ENCODE measurements at places on chromosomes 2 and 18.

DNA sequence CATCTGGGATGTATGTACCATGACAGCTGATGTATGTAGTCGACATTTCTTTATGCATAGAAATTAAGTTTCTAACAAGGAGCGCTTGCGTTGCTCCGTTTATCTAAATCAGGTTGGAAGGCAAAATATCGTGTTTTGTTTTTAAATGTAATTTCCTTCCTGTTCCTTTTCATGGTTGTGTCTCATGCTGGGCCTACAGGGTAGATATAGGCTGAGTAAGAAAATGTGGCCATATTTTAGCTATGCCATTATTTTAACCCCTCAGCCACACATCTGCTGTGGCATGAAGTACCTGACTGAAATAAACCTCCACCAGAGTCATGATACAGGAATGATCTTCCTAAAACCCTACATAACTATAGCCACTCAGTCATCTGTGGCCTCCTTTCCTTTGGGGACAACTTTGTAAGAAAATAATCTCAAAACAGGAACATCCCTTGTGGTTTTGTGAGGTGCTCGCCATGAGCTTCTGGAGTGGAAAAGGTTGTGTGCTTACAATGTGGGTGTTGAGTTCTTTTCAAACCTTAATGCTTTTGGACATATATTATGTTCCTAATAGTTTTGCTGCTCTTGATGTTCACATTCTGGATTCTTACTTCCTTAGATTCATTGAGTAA lies 214.3 kb downstream of the FAM210A start:
- no peak for DNase-seq

DNA sequence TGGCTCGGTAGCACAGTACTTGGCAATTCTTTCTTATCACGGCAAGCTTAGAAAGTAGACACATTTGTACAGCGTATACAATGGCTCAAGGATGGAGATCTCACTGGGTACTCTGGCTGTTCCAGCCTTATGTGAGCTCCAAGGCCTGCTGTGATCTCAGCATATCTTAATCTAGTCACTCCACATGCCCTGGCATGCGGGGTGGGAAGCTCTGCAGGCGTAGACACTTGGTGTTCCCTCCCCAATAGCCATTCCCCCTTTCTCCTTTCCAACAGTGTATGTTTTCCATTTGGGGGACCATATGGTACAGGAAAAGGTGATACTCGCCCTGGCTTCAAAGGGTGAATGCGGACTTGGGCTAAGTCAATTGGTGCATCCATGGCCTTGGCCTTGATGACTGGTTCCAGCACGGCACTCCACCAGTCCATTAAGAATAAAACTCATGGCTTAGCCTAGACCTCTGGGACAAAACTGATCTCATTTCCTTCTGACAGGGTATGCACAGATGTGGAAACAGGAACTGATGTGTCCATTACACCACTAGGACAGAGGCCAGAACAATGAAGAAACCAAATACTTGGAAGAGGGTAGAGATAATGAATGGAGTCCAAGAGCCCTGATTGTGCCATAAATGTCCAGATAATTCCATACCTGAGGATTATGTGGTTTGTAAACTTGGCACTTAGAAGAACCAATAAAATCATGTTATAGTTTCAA lies 28.4 kb downstream of the TGIF1 start:
- no peak for DNase-seq

DNA sequence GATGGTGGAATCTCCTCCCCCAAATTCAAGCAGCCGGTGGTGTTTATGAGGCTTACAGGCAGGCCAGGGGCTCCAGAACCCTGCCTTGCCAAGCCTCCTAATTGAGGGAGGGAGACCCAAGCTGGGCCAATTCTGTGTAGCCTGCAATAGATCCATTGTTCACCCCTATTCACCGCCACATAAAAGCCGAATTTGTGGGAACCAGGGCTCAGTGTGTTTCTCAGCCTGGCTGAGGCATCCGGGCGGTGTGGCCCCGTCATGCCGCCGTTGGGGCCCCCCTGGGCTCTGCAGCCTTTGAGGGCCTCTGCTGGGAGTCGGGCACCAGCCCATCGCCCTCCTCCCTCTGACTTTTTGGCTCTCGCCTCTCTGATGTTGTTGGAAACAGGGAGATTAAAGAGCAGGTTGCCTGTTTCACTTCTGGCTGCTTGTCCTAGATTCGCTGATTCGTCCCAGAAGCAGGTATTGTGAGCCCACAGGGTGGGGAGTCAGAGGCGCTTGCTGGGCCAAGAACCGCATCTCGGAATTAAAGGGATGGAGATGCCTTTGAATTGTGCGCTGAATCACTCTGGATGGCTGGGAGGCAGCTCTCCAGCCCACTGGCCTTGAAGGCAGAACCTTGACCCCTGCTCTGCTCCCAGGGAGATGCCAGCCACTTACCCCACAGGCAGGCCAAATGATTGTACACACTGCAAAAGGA lies 14.7 kb upstream of the OTOS start:
- no peak for DNase-seq

DNA sequence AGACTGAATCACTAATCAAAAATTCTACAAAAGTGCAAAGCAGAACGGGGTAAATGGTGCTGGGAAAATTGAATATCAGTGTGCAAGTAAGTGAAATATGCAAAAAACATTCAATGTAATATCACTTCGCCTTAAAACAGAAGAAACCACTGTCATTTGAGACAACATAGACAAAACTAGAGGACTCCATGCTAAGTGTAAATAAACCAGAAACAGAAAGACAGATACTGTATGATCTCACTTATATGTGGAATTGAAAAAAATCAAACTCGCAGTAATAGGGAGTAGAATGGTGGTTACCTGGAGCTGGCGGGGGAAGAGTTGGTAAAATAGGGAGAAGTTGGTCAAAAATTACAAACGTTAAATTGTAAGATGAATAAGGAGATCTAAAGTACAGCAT lies 1420.0 kb upstream of the CDH2 start:
- DNase-seq = no peak

GRCh38 chr2:219405451-219405850 lies 12.7 kb upstream of the DES start:
- peak; percentile 44 for DNase-seq

DNA sequence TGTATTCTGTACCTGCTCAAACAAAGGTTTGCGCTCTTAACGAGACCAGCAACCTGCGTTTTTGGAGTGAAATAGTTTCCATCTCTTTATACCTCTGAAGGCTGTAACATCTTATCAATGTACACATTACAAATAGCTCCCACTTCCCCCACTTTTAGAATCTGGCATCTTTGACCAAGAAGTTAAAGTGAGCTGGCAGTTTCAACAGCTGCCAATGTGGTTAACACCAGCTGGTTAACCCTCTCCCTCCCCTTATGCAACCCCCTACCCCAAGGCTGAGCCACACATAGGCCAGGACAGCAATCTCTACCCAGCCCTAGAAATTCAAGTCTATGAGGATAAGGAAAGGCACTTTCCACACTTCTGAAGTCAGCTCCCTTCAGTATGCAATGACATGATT lies 2.2 kb upstream of the SERTAD2 start:
- DNase-seq = no peak

DNA sequence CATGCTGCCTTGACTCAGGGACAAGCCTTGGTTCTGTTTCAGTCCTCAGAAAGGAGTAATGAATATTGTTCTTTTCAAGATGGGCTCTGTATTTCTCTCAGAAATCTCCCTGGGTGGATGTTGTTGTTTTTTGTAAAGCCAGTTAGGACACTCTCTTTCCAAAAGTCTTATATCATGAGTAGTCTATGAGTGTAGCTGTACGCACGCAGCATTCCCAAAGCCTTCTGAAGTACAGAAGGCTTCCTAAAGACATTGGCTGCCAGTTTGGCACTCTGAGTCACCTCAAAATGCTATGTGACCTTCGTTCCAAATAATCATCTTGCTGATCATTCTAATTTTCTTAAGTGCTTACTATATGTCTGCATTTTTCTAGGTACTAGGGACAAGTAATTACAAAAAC lies 16.7 kb upstream of the GTF2A1L start:
- DNase-seq = no peak

DNA sequence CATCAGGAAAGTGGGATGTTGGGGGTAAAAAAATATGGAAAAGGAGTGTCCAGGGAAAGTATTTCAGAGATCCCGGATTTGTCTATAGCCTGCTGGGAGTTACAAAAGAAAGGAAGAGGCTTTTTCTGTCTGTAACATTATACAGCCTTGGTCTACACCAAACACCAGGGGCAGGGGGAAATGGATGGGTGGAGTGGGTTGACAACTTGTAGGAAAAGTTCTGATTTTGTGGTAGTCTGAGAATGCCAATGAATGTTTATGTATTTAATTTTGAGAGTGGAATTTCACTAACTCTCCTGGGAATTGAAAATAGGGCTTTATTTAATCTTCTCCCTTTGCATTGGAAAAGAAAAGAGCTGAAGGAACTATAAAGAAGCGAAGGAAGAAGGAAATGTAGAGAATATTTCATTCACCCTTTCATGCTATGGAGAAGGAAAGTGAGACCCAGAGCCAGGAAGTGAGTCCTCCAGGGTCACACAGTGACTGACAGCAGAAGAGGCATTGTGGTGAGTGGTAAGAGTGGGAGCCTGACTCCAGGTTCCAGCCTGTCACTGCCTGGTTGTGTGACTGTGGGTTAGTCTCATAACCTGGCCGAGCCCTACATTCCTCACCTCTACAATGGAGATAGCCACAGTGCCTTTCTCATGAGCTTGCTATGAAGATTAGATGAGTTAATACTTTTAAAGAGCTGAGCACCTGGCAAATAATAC lies 346.3 kb upstream of the TNP1 start:
- DNase-seq = no peak

DNA sequence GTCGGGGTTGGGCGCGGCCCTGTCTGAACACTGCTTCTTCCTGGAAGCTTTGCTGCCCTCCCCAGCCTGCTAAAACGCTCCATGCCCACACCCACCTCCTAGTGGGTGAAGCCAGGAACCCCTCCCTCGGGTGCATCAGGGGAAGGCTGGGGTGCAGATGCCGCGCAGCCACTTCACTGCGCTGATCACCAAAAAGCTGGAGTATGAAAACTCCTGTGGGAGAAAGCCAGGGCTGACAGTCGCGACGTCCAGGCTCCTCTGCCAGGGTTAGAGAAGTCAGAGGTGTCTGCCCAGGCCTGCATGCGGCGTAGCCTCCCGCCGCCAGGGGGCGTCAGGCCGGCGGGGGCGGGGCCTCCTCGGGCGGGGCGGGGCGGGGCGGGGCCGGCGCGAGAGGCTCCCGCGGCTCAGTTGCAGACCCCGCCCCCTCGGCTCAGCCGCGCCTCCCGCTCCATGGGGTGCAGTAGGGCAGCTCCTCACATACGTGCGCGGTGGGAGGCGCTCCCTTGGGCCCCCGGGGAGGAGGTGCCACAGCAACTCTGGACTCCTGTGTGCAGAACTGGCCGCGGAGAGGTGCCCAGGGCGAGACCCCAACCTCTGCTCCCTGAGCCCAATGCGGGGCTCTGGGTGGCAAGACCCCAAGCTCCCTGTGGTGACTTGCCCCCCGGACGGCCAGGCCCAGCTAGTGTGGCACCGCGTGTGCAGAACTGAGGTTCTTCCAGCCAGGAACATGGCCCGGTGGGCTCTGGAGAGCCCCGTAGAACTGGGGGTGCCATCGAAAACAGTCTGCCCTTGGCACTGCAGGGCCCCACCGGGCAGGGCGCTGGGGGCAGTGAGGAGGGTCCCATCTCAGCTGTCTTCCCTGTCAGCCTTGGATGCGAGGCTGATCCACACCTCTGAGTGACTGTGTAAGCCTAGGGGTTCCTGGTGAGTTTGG lies 1.8 kb upstream of the RNPEPL1 start:
- peak; percentile 69 for DNase-seq

- DNase-seq = no peak
These were observed 455.9 kb upstream of the UBE2E3 start for GRCh38 chr2:180524499-180524898.

DNA sequence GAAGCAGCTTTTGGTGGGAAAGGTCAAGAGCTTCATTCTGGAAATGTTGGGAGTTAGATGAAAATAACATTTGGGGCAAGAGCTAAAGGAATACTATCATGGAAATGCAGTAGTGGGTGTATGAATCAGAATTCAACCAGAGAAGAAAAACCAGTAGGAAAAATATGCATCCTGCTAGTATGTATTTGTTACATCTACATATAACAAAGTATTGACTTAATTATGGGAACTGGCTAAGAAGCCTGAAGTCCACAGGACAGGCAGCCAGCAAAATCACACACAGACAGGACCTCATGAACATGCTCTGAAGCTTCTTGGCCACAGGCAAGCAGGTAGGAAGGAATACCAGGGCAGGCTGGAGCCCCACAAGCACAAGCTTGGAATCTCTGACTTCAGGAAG lies 185.8 kb downstream of the FBXO15 start:
- no peak for DNase-seq

- DNase-seq = no peak
These were observed 1.4 kb downstream of the PRKD3 start for GRCh38 chr2:37323176-37323780.

DNA sequence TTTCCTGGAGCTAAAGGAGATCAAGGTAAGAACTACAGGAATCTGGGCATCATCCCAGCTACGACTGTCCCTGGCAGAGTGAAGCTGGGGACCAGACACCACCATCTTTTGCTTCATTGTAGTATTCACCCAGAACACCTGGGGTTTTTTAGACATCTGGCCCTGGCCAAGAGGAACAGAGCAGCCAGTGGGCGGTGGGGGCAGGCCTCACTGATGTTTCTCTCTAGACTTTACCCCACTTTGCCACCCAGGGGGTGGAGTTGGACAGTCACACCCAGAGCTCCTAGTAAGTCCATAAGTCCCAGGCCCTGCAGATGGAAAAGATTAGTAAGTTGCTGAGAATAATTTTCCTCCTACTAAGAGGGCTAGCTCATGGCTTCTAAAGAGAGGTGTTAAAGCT lies 39.6 kb downstream of the MARCO start:
- no peak for DNase-seq

- DNase-seq = no peak
These were observed 43.5 kb upstream of the FAHD2A start for GRCh38 chr2:95359031-95359430.

GRCh38 chr18:52442686-52443085 lies 102.7 kb downstream of the DCC start:
- DNase-seq = no peak

DNA sequence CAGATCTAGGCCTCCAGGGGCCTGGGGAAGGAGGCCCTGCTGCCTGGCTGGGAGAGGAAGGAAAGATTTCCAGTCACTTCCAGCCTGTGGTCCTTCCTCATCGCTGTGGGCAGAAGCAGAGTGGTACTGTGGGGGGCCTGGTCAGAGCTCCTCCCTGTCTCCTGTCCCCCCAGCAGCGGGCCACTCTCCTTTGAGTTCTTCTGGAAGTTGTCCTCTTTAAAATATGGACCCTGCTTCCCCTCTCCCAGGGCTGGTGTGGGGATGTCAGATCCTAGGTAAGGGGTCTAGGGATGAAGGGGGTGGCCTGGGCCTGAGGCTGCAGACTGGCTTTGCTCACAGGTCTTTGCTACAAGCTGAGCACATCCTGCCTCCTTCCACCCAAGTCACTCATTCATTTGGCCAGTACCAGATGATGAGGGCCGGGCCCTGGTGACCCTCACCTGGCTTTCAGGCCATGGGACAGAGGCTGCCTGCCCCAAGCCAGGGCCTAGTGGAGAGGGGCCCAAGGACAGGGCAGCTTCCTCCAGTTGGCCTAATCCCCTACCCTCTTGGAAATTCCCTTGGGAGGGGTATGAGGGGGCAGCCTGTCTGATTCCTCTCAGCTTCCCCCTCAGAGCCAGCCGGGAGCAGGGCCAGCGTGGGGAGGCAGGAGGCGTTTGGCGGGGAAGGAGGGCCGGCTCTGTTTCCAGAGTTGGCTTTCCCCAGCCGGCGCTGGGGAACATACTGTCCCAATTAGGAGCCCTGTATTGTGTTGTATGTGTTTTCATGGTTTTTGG lies 231.9 kb downstream of the DYSF start:
- no peak for DNase-seq

- DNase-seq = no peak
These were observed 335.6 kb downstream of the EIPR1 start for GRCh38 chr2:3041841-3042600.
